ENCODE measurements at places on chromosomes 16 and 17. TPM values are rescaled to one million over a fixed set of nuclear protein-coding genes. Genes with fewer than 3 reads are reported as not detected.
A peak's percentile ranks its signal among the peaks of the same experiment; 100 is the strongest.

GRCh38 chr17:42111871-42112551 is 503 bp downstream of the DHX58 start:
- H3K27ac ChIP-seq, result peak overlapping the region; percentile 83
- peak; percentile 55 for DNase-seq
- peak overlapping the region; percentile 24 for H3K4me3 ChIP-seq
- H3K27me3 ChIP-seq, result no peaks in the 10 kb centered on the region

KRTAP1-5 gene
- not detected for total RNA-seq

SLC4A1 gene
- 0.78 TPM for total RNA-seq

DNA sequence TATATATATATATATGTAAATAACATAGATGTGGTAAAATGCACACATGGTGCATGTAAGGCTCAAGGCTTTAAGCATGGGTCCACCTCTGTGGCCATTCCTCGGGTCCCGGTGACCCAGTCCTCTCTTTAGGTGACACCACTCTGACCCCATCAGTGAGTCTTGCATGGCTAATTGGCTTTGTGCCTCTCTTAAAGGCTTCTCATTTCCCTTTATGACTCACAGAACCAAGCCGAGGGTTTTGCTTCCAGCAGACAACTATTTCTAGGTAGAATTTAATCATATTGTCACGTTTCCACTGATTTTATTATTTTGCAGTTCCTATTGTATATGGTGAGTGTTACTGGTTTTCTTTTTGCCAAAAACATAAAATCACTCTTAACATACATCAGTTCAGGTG is 59.7 kb downstream of the PLCG2 start:
- no peak for DNase-seq
- H3K36me3 ChIP-seq, result no peaks in the 10 kb centered on the region
- H3K4me1 ChIP-seq, result no peaks in the 10 kb centered on the region
- no peaks in the 10 kb centered on the region for H3K27me3 ChIP-seq
- no peak overlapping the region for H3K4me3 ChIP-seq

- DNase-seq, result no peak
- H3K27ac ChIP-seq, result no peak overlapping the region
- peaks cover 20% of the 10 kb centered on the region for H3K4me1 ChIP-seq
- H3K27me3 ChIP-seq, result no peaks in the 10 kb centered on the region
- no peak overlapping the region for H3K4me3 ChIP-seq
Measured at GRCh38 chr17:57080718-57081117, 4.3 kb upstream of the AKAP1 start.

- H3K27ac ChIP-seq, result no peak overlapping the region
- H3K36me3 ChIP-seq, result no peaks in the 10 kb centered on the region
- H3K27me3 ChIP-seq, result no peaks in the 10 kb centered on the region
- no peaks in the 10 kb centered on the region for H3K4me1 ChIP-seq
Measured at GRCh38 chr17:9839433-9839832, 13.7 kb downstream of the GLP2R start.

NXPH3 gene
- total RNA-seq, result 5.1 TPM

CD300LB gene
- not detected for total RNA-seq

CHTF8 gene
- 103 TPM for total RNA-seq

C16orf74 gene
- total RNA-seq, result 5.1 TPM

DNA sequence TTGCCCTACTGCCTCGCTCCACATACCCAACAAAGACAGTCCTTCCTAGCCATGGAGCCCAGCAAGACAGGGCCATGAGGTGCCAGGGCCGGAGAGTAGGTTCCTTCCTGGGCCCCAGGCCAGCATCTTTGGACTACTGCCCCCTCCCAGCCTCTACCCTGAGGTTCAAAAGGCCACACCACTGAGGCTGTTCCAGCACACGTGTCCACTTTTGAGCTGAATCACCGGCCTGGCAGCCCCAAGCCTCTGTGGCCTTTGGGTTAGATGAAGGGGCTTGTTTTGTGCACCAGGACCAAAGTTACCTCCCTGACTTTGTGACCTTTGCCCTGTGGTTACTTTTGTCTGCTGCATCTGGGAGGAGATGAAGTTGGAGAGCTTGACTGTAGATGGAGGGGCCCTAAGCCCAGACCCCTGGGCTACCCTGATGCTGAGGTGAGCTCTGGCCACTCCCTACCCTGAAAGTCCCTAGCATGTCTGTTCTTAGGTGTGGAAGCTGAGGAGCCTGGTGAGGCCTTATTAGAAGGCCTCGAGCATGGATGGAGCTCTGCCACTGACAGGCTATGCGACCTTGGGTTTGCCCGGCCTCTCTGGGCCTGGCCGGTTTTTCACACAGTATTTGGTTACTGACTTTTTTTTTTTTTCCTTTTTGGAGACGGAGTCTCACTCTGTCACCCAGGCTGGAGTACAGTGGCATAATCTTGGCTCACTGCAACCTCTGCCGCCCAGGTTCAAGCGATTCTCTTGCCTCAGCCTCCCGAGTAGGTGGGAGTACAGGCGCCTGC is 12.0 kb downstream of the SEZ6 start:
- H3K36me3 ChIP-seq, result no peaks in the 10 kb centered on the region
- H3K27me3 ChIP-seq, result no peaks in the 10 kb centered on the region
- no peaks in the 10 kb centered on the region for H3K4me1 ChIP-seq
- no peak for DNase-seq

ARMC7 gene
- 12.1 TPM for total RNA-seq

- H3K4me3 ChIP-seq, result no peak overlapping the region
- no peaks in the 10 kb centered on the region for H3K4me1 ChIP-seq
- H3K36me3 ChIP-seq, result no peaks in the 10 kb centered on the region
- H3K27ac ChIP-seq, result no peak overlapping the region
Measured at GRCh38 chr17:55518510-55518909, 7.3 kb upstream of the SMIM36 start.

GRCh38 chr17:59827721-59828477 is 64.8 kb downstream of the TUBD1 start:
- H3K27ac ChIP-seq, result peak overlapping the region; percentile 42
- no peaks in the 10 kb centered on the region for H3K27me3 ChIP-seq
- no peak for DNase-seq
- no peaks in the 10 kb centered on the region for H3K36me3 ChIP-seq

GRCh38 chr17:48486557-48486956 is 44.3 kb downstream of the HOXB1 start:
- no peaks in the 10 kb centered on the region for H3K4me1 ChIP-seq
- no peak for DNase-seq
- no peak overlapping the region for H3K4me3 ChIP-seq
- H3K27ac ChIP-seq, result no peak overlapping the region

IGFALS gene
- total RNA-seq, result 4.2 TPM

C17orf100 gene
- total RNA-seq, result 0.67 TPM

- DNase-seq, result no peak
- no peaks in the 10 kb centered on the region for H3K4me1 ChIP-seq
- H3K27ac ChIP-seq, result no peak overlapping the region
- H3K27me3 ChIP-seq, result no peaks in the 10 kb centered on the region
- no peak overlapping the region for H3K4me3 ChIP-seq
Measured at GRCh38 chr16:50861970-50862411, 120.1 kb downstream of the CYLD start.

GRCh38 chr17:56305007-56305406 is 151.7 kb downstream of the ANKFN1 start:
- no peaks in the 10 kb centered on the region for H3K36me3 ChIP-seq
- no peaks in the 10 kb centered on the region for H3K27me3 ChIP-seq
- H3K4me1 ChIP-seq, result no peaks in the 10 kb centered on the region
- no peak overlapping the region for H3K4me3 ChIP-seq
- no peak for DNase-seq

GRCh38 chr16:57640612-57641011 is 12.2 kb downstream of the ADGRG1 start:
- peak overlapping the region; percentile 60 for H3K27ac ChIP-seq
- peaks cover 3% of the 10 kb centered on the region for H3K36me3 ChIP-seq
- no peaks in the 10 kb centered on the region for H3K27me3 ChIP-seq
- peak; percentile 93 for DNase-seq

DNA sequence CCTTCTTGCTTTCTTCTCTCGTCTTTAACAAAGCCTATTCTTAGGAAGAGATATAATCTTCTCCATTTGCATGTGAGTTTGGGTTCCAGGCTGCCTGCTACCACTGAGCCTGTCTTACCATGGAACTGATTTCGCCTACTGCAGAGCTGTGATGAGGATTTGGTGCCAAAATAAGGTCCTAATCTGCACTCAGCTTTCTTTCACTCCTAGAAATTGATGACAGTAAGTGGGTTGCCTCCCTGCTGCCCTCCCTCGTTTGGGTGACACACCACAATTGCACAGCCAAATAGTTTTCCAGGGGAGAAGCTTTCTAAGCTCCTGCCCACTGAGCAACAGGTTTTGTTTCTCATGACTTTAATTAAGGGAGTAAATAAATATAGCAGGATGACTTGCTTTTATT is 25.1 kb upstream of the ASIC2 start:
- no peak overlapping the region for H3K4me3 ChIP-seq
- no peaks in the 10 kb centered on the region for H3K4me1 ChIP-seq
- no peaks in the 10 kb centered on the region for H3K36me3 ChIP-seq
- H3K27ac ChIP-seq, result no peak overlapping the region
- no peak for DNase-seq

GRCh38 chr16:2977440-2977839 is 2.8 kb downstream of the PKMYT1 start:
- no peak overlapping the region for H3K27ac ChIP-seq
- H3K36me3 ChIP-seq, result no peaks in the 10 kb centered on the region
- peaks cover 26% of the 10 kb centered on the region for H3K4me1 ChIP-seq
- no peak overlapping the region for H3K4me3 ChIP-seq
- DNase-seq, result peak; percentile 61
- no peaks in the 10 kb centered on the region for H3K27me3 ChIP-seq

DNA sequence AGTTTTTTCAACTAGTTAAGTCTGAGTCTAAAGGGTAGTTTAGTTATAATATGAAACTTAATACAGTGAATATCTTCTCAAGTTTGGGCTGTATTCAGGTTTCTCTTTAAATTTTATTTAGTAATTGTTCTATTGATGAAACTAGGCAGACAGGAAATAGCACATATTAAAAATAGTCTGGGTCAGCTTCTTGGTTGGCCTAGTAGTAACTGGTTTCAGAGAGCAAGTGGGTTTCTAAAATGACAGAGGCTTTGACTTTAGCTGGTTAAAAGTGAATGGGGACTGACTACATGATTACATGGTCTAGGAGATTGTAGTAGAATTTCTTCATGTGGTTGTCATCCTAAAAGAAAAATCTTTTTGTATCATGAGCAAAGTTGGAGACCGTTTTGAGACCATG is 46.8 kb downstream of the OMG start:
- H3K27ac ChIP-seq, result no peak overlapping the region
- no peak overlapping the region for H3K4me3 ChIP-seq
- H3K36me3 ChIP-seq, result no peaks in the 10 kb centered on the region
- H3K27me3 ChIP-seq, result no peaks in the 10 kb centered on the region
- DNase-seq, result no peak
- H3K4me1 ChIP-seq, result no peaks in the 10 kb centered on the region

DNA sequence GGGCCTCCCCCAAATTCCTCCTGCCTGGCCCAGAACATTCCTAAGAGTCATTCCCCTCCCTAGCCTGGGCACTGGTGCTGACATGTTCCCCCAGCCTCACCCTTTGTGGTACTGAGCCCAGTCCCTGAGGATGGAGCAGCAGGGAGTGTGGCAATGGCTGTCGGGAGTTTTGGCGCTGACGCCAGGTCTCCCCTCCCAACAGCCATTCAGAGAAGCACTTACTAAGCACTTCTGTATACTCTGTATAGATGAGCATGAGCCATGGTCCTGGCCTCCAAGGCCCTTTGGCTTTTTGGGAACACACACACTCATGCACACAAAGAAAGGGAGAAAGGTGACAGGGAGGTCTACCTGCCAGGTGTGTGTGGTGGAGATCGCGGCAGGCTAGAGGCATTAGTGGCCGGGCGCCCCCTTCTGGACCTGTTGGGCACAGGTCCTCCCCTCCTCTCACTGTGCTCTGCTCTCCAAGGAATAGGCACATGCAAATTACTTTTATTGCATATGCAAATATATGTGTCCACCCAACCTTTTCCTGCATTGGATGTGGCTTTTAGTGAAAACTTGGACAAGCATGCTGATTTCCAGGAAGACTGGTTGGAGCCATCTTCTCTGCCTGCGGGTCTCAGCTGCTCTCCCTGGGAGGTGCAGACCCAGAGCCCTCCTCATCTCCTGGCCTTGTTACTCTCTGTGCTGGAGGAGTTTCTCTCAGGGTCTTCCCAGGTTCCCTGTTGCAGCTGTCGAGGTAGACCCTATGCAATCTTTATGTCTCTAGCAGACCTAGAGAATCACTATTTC is 17.4 kb upstream of the C17orf107 start:
- DNase-seq, result peak; percentile 70
- no peaks in the 10 kb centered on the region for H3K4me1 ChIP-seq
- H3K27ac ChIP-seq, result no peak overlapping the region
- no peaks in the 10 kb centered on the region for H3K27me3 ChIP-seq

SDK2 gene
- 7.0 TPM for total RNA-seq

DNA sequence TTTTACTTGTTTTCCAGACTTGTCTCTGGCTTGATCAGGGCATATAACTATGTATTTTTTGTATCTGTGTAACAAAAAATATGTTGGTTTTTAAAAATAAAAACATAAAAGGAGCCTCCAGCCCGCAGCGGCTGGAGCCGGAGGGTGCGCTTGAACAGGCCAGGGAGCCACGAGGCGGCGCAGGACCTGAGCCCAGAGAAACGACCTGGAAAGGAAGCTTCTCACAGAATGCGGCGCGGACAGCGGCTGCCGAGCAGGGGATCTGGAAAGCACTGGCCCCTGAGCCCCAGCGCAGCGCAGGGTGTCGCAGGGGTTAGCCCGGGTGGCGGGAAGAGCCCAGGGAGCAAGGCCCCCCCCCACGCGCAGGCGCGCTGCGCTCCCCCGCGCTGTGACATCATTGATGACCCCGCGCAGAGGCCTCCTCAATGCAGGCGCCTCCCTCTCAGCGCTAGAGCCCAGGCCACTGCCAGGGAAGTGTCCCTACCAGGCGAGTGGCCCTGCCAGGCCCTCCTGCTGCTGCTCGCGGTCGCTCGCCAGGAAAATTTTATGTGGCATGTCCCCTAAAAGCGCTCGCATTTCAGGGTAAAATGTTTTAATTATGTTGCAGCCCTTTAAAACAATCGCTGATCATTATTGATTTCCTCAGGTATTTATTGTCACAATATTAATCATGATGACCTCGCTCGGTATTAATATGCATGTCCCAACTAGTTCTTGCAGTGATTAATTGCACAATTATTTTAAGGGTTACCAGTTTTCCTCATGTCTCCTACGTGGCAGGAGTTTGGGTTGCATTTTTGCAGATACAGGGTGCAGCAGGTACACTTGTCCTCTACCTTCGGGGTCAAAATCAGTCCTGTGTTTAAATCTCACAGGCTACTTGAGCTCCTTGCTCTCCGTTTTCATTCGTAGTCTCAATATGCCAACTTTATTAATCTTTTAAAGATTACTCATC is 134.2 kb downstream of the USP22 start:
- H3K4me3 ChIP-seq, result no peak overlapping the region
- no peaks in the 10 kb centered on the region for H3K36me3 ChIP-seq
- H3K27me3 ChIP-seq, result no peaks in the 10 kb centered on the region
